Heart left ventricle (tissue), 16 donors: ENCODE measurements at places on chromosomes 1 and 21. TPM values are rescaled to one million over a fixed set of nuclear protein-coding genes. Genes with fewer than 3 reads are reported as not detected.

GRCh38 chr21:40646651-40647050 is 200.3 kb downstream of the DSCAM start:
- H3K36me3 ChIP-seq: no peaks in the 10 kb centered on the region
- H3K4me3 ChIP-seq: no peak overlapping the region
- H3K27ac ChIP-seq: no peak overlapping the region
- DNase-seq: no peak
- H3K27me3 ChIP-seq: no peaks in the 10 kb centered on the region

GRCh38 chr1:172851077-172851476 is 192.2 kb downstream of the FASLG start:
- no peaks in the 10 kb centered on the region for H3K36me3 ChIP-seq
- no peak overlapping the region for H3K4me3 ChIP-seq
- no peak for DNase-seq
- no peak overlapping the region for H3K27ac ChIP-seq

Gene ASH1L
- 53.3 TPM for total RNA-seq

GRCh38 chr1:155073377-155074242 is 5.0 kb upstream of the EFNA3 start:
- no peaks in the 10 kb centered on the region for H3K36me3 ChIP-seq
- H3K27ac ChIP-seq: no peak overlapping the region
- no peak for DNase-seq

Gene CDA
- 7.6 TPM for total RNA-seq

GRCh38 chr1:240619357-240619756 is 7.4 kb upstream of the GREM2 start:
- H3K4me3 ChIP-seq: no peak overlapping the region
- no peaks in the 10 kb centered on the region for H3K27me3 ChIP-seq
- no peak overlapping the region for H3K27ac ChIP-seq
- no peaks in the 10 kb centered on the region for H3K4me1 ChIP-seq
- DNase-seq: no peak

Gene FLG2
- total RNA-seq: not detected

Gene PROK1
- not detected for total RNA-seq

GRCh38 chr1:175498002-175498401 is 245.4 kb downstream of the TNR start:
- H3K27ac ChIP-seq: no peak overlapping the region
- H3K36me3 ChIP-seq: no peaks in the 10 kb centered on the region
- DNase-seq: no peak
- H3K27me3 ChIP-seq: peaks cover 8% of the 10 kb centered on the region
- H3K4me3 ChIP-seq: no peak overlapping the region

Gene GBP6
- total RNA-seq: 0.09 TPM

- peaks cover under 1% of the 10 kb centered on the region for H3K4me1 ChIP-seq
- H3K27me3 ChIP-seq: no peaks in the 10 kb centered on the region
- DNase-seq: no peak
- no peak overlapping the region for H3K27ac ChIP-seq
- H3K36me3 ChIP-seq: no peaks in the 10 kb centered on the region
- H3K4me3 ChIP-seq: no peak overlapping the region
Measured at GRCh38 chr1:20192364-20192763, 6.0 kb upstream of the PLA2G2C start.

DNA sequence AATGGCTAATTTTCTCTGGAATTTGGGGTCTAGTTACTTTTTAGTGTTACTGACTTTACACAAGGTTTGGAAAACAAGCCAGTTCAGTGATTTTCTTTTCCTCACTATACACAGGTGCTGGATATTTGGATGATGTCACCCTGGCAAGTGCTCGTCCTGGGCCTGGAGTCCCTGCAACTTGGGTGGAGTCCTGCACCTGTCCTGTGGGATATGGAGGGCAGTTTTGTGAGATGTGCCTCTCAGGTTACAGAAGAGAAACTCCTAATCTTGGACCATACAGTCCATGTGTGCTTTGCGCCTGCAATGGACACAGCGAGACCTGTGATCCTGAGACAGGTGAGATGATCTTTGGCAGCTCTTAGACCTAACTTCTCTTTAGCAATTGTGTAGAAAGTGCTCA is 64.5 kb upstream of the LAMC2 start:
- no peaks in the 10 kb centered on the region for H3K27me3 ChIP-seq
- H3K27ac ChIP-seq: no peak overlapping the region
- no peaks in the 10 kb centered on the region for H3K4me1 ChIP-seq
- no peak for DNase-seq
- H3K4me3 ChIP-seq: no peak overlapping the region

Gene YBX1
- 663 TPM for total RNA-seq

Gene IFNAR2
- total RNA-seq: 6.5 TPM

Gene LMOD1
- total RNA-seq: 8.3 TPM

GRCh38 chr21:39175154-39175553 is 8.1 kb downstream of the PSMG1 start:
- H3K4me3 ChIP-seq: no peak overlapping the region
- DNase-seq: no peak
- no peaks in the 10 kb centered on the region for H3K27me3 ChIP-seq
- H3K27ac ChIP-seq: no peak overlapping the region

DNA sequence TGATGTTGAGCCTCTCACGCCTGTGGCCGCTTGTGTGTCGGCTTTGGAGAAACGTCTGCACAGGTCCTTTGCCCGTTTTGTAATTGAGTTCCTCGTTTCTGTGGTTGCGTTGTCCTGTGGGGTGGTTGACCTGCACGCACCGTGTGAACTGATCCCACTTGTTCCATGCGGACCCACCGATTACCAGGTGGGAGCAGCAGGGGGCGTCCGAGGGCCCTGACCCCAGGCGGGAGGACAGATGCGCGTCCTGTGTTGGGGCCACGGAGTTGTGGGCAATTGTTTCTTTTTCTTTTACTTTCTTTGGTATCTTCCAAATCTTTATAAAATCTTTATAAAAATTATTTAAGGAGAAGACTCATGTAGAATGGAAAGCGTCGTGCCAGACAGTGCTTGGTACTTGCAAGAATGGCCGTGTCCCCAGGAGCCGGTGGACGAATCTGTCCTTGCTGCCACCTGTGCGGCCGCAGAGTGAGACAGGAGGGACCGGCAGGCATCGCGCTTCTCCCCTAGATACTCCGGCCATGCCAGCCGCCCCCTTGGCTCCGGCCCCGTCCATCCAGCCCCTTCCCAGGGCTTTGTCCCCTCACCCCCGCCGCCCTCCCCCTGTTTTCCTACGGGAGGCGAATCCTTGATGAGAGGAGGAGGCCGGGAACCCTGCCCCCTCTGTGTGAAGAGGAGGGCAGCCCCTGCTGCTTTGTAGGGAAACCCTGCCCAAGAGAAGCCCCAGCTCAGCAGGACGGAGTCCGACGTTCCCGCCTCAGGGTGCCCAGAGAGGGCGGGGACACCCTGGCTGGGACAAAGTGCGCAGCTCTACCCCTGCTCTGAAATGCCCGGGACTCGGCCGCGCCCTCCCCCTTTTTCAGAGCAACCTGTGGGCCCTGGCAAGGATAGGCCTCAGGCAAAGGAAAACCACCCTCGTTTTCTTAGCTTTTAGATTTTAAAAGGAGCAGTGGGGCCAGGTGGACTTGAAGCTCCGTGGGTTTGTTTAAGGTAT is 41.7 kb downstream of the PRKCZ start:
- H3K36me3 ChIP-seq: no peaks in the 10 kb centered on the region
- no peak overlapping the region for H3K4me3 ChIP-seq
- peak; percentile 77 for DNase-seq
- no peak overlapping the region for H3K27ac ChIP-seq
- H3K4me1 ChIP-seq: no peaks in the 10 kb centered on the region

DNA sequence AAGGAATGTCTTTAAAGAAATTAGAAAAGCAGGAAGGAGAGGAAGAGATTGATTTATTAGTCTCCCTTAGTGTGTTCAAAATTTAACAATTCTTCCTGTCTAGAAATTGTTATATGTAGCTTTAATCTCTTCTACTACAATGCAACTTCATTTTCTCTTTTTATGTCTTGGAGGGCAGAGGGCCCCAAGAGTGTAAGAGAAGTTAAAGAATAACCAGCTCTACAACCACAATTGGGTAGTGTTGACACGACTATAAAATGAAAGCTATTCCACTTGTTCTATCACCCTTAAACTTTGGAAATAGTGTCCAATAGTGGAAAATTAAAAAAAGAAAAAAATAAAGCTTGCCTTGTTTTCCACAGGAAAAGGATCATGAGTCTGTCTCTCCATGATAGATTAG is 82.6 kb upstream of the DPYD start:
- no peaks in the 10 kb centered on the region for H3K4me1 ChIP-seq
- H3K27me3 ChIP-seq: no peaks in the 10 kb centered on the region
- H3K4me3 ChIP-seq: no peak overlapping the region
- DNase-seq: no peak
- H3K36me3 ChIP-seq: no peaks in the 10 kb centered on the region
- H3K27ac ChIP-seq: no peak overlapping the region

DNA sequence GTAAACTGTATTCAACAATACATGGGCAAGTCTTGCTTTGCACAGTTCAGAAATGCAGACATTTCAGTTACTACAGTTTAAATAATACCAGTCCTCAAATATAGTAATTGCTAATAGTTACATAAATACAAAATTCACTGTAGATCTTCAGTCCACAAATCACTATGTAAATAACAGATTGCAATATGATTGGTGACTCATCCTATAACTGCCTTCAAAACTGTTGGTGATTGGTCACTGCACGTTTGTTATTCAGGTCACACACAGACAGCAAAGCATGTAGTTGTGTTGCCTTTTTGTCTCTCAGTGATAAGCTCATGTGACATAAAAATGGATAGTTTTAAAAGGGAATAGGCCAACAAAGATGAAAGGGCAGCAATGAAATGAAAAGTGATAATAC is 186.5 kb upstream of the CTTNBP2NL start:
- no peaks in the 10 kb centered on the region for H3K27me3 ChIP-seq
- no peak overlapping the region for H3K4me3 ChIP-seq
- no peak for DNase-seq
- H3K36me3 ChIP-seq: no peaks in the 10 kb centered on the region

GRCh38 chr1:7333094-7333493 is 438.0 kb upstream of the VAMP3 start:
- no peaks in the 10 kb centered on the region for H3K27me3 ChIP-seq
- H3K4me1 ChIP-seq: peaks cover 9% of the 10 kb centered on the region
- no peak for DNase-seq
- H3K27ac ChIP-seq: no peak overlapping the region
- H3K36me3 ChIP-seq: no peaks in the 10 kb centered on the region
- no peak overlapping the region for H3K4me3 ChIP-seq

Gene AK4
- total RNA-seq: 87.8 TPM

Gene NEGR1
- total RNA-seq: 5.3 TPM

GRCh38 chr1:4778056-4778455 is 123.6 kb downstream of the AJAP1 start:
- no peaks in the 10 kb centered on the region for H3K27me3 ChIP-seq
- no peak overlapping the region for H3K27ac ChIP-seq
- DNase-seq: no peak

Gene B3GALT2
- total RNA-seq: 53.2 TPM

DNA sequence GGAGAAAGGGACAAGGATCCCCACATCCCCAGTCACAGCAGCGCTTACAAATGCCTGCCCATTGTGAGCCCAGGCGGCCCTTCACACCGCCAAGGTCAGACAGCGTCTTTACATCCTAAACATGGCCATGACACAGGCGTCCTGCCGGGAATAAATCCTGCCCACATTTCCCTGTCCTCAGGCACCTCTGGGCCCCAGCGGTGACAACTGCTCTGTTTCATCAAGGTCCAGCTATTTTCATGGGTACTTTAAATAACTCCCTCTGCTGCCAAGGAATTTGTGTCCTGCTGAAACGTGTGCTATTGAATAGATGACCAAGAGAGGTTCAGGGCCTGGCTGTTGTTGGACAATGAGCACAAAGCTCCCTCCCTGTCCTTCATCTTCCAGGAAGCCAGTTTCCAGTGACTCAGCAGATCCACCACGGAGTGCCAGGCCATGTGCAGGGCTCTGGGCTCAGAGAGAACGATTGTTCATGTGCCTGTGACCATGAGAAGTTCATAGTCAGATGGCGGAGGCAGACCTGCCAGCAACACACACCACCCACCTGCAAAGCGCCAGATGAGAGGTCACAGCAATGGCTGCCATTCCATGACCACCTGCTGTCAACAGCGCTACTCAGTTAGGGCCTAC is 195.8 kb downstream of the MATN1 start:
- H3K4me1 ChIP-seq: peaks cover 16% of the 10 kb centered on the region
- peak overlapping the region; percentile 94 for H3K27ac ChIP-seq
- no peaks in the 10 kb centered on the region for H3K27me3 ChIP-seq
- no peak overlapping the region for H3K4me3 ChIP-seq

DNA sequence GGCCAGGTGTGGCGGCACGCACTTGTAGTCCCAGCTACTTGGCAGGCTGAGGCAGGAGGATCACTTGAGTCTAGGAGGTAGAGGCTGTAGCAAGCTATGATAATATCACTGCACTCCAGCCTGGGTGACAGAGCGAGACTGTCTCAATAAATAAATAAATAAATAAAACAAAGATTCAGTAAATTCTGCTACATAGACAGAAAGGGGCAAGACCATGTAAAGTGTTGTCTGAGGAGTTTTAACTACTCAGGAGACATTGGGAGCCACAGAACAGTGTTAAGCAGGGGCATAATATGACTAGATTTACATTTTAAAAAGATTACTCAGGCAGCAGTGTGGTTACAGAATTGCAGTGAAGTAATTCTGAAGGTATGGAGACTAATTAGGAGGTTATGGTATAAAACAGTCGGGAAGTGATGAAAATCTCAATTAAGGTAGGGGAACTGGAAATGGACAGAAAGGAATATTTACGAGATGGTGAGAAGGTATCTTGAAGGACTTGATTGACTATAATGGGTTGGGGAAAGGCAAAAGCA is 94.7 kb downstream of the ATP1B1 start:
- H3K4me1 ChIP-seq: no peaks in the 10 kb centered on the region
- H3K4me3 ChIP-seq: no peak overlapping the region
- H3K36me3 ChIP-seq: no peaks in the 10 kb centered on the region

Gene S100A6
- 301 TPM for total RNA-seq

DNA sequence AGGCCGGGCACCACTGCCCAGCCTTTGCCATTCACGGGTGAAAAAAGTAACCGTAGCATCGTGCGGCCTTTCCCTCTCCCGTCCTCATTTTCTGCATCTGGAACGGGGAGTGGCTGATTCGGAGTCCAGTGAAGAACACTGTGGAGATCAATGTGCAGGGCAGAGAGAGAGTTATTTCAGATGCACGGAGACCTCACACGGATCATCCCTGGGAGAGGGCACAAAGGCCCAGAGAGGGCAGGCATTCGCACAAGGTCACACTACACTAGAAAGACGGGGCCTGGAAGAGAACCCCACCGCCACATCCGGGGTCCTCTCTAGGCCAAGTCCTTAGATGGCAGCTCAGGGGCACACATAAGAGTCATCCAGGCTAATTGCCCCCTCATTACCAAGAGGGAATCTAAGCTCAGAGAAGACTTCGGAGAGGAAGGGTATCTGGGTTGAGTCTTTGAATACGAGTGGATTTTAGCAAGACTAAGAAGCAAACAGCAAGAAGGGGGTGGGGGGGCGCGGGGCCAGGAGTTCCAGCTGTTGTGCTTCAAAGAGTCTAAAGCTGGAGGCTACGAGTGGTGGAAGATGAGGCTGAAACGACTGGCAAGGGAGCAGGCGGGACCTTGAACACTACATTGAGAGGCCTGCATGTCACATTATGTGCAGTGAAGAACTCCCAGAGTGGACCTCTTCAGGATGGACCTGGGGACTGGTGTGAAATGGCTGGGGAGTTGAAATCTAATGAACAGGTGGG is 857 bp downstream of the GPX7 start:
- H3K27me3 ChIP-seq: no peaks in the 10 kb centered on the region
- peak overlapping the region; percentile 70 for H3K27ac ChIP-seq
- no peak for DNase-seq
- peaks cover 37% of the 10 kb centered on the region for H3K4me1 ChIP-seq
- peaks cover 17% of the 10 kb centered on the region for H3K36me3 ChIP-seq

- no peak overlapping the region for H3K4me3 ChIP-seq
- H3K27me3 ChIP-seq: no peaks in the 10 kb centered on the region
- no peak for DNase-seq
- H3K27ac ChIP-seq: no peak overlapping the region
Measured at GRCh38 chr21:37509802-37510393, 143.3 kb downstream of the DYRK1A start.

Gene BTBD8
- total RNA-seq: 5.1 TPM

Gene MCOLN2
- 2.9 TPM for total RNA-seq

Gene PKP1
- 0.10 TPM for total RNA-seq

Gene PCP4
- total RNA-seq: 0.96 TPM
